ENCODE measurements at places on chromosomes 4 and X.

DNA sequence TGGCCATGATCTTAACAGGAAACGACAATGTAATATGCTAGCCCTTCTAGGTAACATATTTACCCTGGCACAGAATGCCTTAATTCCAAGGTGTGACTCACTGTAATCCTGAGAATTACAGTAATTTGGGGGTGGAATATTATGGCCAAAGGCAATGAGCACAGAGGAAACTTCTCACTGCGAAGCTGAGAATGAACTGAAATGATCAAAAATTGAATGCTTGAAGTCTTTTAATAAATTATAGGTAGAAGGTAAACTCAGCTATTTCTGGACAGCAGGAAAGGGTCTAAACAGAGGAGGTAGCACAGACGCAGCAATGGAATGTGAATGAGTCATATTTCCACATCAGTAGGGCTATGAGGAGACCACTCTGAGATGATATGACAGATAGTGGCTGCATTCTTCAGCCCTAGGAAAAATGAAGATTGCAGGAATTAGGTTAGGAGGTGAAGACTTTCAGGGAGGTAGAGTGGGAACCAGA, 312.6 kb downstream of the PACRGL start:
- no peak for DNase-seq

GRCh38 chrX:74349387-74349786, 45.4 kb downstream of the ZCCHC13 start:
- DNase-seq = no peak

GRCh38 chr4:7709431-7709830, 230.2 kb downstream of the AFAP1 start:
- no peak for DNase-seq

- DNase-seq = no peak
Measured at GRCh38 chr4:2795893-2796848, 3.3 kb downstream of the SH3BP2 start.

DNA sequence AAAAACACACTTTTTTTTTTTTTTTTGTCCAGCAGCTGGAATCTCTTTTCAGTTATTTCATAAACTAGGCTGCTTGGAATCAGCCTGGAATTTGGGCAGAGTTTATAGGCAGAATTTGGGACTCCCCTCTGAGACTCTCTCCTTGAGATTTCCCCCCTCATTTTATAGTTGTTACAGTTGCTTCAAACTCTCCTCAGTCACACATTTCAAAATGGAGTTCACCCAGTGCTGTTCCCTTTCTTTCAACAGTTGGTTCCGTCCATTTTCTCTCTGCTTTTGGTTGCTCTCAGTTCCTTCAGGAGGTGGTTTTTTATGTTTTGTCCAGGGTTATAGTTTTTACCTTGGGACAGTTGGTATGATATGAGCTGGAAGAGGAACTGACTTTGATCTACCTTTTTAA, 27.5 kb downstream of the NSD2 start:
- DNase-seq = no peak

- no peak for DNase-seq
Measured at GRCh38 chr4:3423952-3424351, 17.8 kb upstream of the HGFAC start.

- DNase-seq = no peak
Measured at GRCh38 chrX:74370487-74370886, 50.8 kb upstream of the SLC16A2 start.

- no peak for DNase-seq
Measured at GRCh38 chr4:40750461-40751258, 905 bp downstream of the NSUN7 start.

GRCh38 chr4:6423575-6423974, 48.8 kb downstream of the PPP2R2C start:
- no peak for DNase-seq

DNA sequence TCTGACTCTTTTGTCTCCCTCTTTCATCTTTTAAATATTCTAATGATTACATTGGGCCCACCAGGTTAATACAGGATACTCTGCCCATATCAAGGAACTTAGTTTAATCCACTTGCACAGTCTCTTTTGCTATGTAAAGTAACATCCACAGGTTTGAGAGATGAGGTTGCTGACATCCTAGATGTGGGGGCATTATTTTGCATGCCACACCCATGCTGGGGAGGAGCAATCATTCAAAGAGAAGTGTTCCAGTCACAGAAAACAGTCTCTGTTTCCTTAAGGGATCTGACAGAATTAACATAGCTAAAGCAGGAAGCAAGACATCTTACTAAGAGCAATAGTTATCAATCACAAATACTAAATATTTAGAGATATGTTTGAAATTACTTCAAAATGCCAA, 11.5 kb upstream of the TRAM1L1 start:
- DNase-seq = no peak

GRCh38 chr4:141427726-141428296, 207.1 kb downstream of the ZNF330 start:
- no peak for DNase-seq

DNA sequence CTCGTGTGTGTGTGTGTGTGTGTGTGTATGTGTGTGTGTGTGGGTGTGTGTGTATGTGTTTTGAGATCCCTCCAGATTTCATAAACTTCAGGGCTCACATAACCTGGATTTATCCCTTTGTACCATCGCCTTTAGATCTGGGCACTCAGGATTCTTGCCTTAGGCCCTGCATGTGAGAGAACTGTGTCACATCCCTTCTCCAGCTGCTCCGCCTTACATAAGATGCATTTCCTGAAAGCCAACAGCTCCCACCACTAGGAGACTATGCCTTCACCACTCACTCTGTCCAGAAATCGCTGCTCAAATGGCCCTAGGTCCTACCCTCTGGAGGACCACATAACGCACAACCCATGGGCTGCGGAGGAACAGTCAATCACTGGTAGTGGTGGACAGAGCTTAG, 348.8 kb downstream of the CCSER1 start:
- DNase-seq = no peak

GRCh38 chr4:87120411-87121162, 99.8 kb downstream of the KLHL8 start:
- no peak for DNase-seq

DNA sequence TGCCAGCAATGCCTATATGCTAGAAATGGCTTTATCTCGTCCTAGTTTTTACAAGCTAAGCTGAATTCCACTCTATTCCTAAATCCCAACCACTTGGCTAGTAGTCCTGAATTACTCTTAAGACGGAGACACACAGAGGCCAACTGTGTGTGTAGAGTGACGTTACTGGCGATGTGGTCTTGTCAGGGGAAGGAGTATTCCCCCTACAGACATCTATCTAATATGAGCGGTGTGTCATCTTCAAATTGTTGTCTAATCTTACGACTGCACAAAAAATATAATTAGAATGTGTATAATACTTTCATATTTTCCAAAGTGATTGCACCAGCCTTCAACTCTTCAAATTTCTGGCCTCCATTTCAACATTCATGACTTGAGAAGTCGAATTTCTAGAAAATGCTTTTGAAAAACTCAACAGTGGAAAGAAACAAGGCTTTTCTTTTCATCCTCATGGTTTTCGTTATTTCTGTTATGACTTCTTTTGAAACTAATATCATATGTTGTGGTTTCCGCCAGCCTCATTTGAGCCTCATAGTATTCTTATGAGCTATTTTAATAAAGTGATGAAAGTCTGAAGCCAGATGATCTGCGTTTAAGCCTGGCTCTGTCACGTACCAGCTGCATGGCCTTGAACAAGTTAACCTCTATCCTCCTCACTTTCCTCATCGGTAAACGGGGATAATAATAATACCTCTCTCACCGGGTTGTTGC, 132.3 kb downstream of the SOWAHB start:
- DNase-seq = no peak

DNA sequence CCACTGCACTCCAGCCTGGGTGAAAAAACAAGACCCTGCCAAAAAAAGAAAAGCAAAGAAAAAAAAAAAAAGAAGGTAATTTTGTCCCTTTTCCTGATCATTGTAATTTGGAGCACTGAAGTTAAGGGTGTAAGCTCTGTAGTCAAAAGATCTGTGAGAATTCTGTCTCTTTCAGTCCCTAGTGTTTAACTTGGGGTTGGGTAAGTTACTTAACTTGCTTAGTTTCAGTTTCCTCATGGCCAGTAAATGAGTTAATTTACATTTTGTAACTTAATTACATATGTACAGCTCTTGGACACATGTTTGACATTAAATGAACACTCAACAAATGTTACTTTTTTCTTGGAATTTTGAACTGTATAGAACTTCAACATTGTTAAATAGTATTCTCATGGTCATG, 10.9 kb upstream of the UBE2K start:
- DNase-seq = no peak

GRCh38 chrX:139642241-139642927, 65.6 kb downstream of the MCF2 start:
- DNase-seq = no peak

- DNase-seq = peak; percentile 85
Measured at GRCh38 chr4:40283968-40284367, 51.2 kb upstream of the CHRNA9 start.

- DNase-seq = no peak
Measured at GRCh38 chrX:20681683-20682082, 415.0 kb upstream of the RPS6KA3 start.

DNA sequence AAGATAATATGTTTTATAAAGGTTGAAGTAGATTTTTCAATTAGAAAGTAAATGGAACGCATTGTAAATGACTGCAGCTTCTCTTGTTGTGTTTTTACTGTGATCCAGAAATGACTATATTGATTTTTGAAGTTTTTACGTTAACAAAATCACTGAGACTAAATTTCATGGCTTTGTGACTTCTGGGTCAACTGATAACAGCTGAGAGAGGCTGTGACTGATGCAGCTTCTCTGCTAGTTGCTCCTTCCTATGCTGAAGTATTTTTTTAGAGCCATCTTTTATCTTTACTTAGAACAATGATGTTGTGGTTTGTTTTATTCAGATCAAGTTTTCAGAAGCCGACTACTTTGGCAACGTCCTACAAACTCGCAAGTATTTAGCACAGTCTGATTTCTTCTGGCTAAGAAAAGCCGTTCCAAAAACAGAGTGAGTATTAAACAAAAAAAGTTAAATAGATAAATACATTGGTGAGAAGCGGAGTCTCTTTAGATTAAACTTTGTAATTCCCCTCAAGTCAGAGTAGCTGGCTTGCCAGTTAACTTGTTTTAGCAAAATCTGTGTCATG, 94.7 kb upstream of the CBLL2 start:
- no peak for DNase-seq

- no peak for DNase-seq
Measured at GRCh38 chrX:72041176-72041575, 90.5 kb downstream of the RTL5 start.

DNA sequence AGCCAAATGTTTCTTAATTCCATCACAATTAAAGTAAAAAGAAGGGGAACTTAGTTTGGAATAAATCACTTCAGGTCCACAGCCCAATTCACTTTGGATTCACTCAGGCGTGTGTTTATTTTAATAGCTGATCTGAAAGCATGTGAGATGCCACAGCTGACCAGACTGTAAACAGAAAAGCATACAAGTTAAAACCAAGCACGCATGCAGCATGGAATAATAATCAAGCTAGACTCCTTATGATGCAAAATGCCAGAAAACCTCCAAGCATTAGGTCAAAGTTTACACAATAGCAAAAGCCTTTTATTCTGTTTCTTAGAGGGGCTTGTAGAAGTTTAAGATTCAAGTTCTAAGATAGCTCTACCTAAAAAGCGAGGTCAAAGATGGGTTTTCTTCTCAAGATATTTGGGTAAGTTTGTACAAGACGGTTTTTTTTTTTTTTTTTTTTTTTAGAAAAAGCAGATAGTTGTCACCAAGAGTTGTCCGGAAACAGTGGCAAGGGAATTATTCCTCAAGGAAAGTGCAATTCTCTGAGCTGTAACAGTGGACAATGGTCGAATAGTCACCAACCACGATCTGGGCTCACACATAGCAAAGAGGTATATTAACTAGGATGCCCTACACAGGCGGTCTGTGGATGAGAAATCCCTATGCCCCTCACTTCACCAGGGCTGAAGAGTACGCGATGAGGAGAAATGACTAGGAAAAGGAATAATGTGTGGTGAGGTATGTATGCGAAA, 763 bp upstream of the PRRG1 start:
- no peak for DNase-seq

DNA sequence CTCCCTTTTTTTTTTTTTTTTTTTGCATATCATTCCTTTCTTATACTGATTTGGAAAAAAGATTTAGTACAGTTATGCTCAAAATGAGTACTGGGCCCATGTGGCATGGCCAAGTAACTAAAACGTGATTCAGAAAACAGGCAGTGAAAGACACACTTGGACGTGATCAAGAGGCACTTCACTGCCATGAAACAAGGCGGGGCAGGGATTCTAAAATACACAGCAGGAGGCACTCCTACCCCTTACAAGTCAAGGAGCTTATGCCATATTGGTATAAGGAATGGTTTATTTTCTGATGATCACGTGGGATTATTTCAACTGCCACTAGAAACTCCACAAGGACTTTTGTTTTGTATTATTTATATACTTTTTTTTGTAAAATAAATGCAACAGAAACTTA, 72.0 kb downstream of the CHST7 start:
- no peak for DNase-seq

- no peak for DNase-seq
Measured at GRCh38 chr4:176793060-176793605, 411 bp upstream of the VEGFC start.

DNA sequence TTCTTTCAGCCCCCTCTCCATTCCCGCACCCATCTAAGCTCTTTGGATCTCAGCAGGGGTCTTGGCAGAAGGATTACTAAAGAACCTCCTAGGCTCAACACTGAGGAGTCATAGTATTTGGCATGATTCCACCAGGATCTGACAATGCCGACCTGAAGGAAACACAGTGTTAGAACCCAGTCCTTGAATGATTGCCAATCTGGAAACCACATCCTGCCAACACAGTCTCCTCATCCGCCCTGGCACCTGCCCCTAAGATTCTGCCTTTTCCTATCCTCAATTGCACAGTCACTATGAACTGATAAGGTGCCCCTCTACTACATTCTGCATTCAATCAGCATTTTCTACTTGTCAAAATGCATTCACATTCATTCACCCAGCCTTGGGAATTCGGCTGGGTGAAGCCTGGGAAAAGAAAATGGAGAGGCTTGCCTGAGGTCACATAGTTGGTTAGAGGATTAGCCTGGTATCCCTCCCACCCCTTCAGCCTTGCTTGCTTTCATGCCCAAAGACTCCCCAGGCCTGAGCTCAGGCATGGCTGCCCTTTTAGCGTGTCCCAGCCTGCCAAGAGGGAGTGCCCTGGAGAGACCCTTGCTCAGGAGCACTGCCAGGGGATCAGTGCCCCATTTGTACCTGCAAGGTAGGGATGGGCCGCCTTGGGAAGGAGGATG, 2.2 kb upstream of the CLDN2 start:
- DNase-seq = peak; percentile 62

- DNase-seq = no peak
Measured at GRCh38 chrX:143058120-143058519, 32.4 kb downstream of the SPANXN4 start.

DNA sequence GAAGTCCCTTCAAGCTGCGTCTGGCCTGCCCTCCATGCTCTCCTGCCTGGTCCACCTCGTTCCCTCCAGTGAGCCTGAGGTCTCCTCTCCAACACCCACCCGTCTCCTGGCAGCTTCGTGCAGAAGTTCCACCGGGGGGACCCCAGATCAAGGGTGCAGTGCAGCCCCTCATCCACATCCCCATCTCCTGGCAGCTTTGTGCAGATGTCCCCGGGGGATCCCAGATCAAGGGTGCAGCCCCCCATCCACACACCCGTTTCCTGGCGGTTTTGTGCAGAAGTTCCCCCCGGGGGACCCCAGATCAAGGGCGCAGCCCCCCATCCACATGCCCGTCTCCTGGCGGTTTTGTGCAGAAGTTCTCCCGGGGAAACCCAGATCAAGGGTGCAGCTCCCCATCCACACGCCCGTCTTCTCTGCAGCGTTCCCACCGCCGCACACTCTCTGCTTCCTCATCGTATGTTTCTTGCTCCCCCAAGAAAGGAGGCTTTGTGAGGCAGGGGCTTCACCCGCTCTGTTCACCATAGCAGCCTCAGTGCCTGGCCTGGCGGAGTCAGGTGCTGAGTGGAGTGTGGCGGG, 35.7 kb downstream of the PIGG start:
- no peak for DNase-seq

GRCh38 chrX:43446752-43447151, 209.3 kb upstream of the MAOA start:
- DNase-seq = no peak
